IPS-NIHi11 (cell line): ENCODE measurements at places on chromosomes 2 and 18.

DNA sequence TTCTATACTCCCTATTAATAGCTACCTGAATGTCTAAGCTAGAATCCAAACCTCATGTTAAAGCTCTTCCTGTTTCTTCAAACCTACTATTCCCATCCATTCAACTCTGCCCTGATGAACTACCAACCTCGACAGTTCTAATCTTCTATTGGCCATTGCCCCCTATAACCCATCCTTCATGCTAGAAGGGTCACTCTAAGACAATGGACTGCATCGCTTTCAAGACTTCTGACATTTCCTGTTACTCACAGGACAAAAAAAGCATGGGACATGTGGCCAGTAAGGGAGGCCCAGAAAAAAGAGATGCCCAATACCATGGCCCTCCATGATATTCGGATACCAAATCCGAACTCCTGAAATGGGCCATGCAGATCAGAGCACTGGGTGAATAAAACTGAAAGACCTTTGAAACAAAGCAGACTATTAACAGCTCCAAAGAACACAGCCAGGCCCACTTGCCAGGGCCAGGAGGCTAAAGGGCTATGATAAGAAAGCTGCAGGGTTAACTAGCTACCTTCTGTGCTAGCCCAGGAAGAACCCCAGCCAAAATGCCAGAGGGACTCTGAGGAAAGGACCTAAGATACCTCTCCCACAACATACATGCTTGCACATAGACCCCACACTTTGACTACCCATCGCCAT lies 4.5 kb downstream of the B4GALT6 start:
- DNase-seq, result no peak

- no peak for DNase-seq
These were observed 49.8 kb downstream of the QPCT start for GRCh38 chr2:37394263-37394662.

GRCh38 chr2:124079045-124079444 lies 54.0 kb downstream of the CNTNAP5 start:
- DNase-seq, result no peak

- no peak for DNase-seq
These were observed 106.0 kb downstream of the CYP26B1 start for GRCh38 chr2:72041638-72042111.

- DNase-seq, result no peak
These were observed 30.4 kb upstream of the MGAT4A start for GRCh38 chr2:98761267-98761781.

DNA sequence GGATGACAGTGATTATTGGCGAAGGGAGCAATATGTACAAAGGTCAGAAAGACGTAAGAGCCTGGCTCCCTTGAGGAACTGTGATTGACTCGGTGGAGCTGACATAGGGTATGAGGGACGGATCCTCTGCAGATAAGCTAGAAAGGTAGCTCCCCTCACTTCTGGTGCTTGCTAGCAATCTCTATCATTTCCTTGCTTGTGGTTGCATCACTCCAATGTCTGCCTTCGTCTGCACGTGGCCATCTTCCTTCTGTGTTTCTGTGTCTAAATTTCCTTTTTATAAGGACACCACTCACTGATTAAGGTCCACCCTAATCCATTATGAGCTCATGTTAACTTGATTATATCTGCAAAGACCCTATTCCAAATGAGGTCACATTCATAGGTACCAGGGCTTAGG lies 22.9 kb upstream of the LMAN1 start:
- DNase-seq, result no peak

GRCh38 chr18:54557958-54558357 lies 33.1 kb upstream of the DYNAP start:
- DNase-seq, result peak; percentile 14

- peak; percentile 26 for DNase-seq
These were observed 35.8 kb upstream of the ASPRV1 start for GRCh38 chr2:69997015-69997830.

DNA sequence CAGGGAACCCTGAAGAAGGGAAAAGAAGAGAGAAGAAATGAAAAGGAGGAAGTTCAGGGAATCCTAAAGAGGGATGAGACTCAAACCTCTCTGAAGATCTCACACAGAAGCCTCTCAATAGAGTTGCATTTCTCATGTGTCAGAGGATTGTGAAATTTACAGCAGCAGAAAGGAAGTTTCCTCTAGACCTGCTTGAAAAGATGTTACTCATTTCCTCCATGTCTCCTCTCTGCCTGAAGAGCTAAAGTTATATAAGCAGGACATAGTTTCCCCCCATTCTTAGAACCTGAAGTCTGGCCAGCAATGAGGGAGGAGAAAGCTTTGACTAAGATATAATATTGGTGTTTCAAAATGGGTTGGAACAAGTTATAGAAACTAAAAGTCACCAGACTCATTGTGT lies 1155.6 kb downstream of the LRP1B start:
- no peak for DNase-seq

DNA sequence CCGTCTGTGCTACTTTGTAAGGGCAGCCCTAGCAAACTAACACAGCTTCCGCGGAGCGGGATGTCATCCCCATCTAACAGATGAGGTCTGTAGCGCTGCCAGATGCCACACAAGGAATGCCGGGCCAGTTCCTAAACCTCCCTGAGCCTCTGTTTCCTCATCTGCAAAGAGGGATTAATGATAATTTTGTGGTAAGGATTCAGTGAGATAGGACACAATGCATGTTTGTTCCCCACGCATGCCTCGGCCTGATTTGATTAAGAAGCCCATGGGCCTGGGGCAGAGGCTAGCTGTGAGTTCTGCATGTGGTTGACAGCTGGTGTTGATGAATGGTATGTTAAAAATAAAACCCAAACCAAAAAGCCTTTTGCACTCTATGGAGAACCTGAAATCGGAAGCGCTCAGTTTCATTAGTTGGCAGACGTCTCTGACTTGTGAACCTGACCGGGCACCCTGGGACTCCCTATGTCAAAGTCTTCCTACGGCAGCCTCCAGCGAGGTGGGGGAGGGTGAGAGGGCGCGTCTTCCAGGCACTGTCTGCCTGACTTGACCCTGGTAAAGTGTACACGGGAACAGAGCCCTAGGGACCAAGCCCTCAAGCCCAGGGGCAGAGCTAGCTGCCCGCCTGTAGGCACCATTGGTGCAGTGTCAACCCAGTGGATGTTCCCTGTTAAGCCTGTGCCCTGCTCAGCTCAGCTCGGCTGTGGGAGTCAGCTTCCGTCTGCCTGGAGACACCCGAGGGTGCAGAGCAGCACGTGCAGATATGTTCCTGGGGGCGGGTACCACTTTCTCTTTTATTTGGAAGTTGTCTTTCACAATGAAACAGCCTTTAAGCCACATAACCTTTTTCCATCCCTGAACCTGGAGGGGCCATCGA lies 14.8 kb upstream of the INHBB start:
- no peak for DNase-seq

DNA sequence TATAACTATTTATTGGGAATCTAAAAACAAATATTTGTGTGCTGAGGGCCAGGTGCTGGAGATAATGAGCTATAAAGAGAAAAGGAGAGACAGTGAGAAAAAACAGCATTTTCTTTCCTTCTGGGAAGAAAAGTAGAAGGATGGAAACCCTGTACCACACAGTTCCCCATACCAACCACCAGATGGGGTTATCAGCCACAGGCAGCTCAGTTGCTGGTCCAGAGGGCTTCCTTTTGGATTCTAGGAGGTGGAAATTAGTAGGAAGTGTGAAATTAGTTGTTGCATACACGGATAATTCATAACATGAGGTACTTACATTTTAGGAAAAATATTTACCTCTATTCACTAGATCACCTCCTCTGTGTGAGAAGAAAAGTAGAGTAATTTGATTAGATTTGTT lies 237.0 kb upstream of the FOSL2 start:
- peak; percentile 49 for DNase-seq

GRCh38 chr2:23526835-23527790 lies 142.1 kb downstream of the KLHL29 start:
- DNase-seq, result no peak
